ENCODE measurements at places on chromosomes 1 and 21. TPM values are rescaled to one million over a fixed set of nuclear protein-coding genes. Genes with fewer than 3 reads are reported as not detected.

GRCh38 chr1:156480411-156481192, 20.0 kb downstream of the MEF2D start:
- H3K4me3 ChIP-seq = no peak overlapping the region
- H3K4me1 ChIP-seq = peaks cover 48% of the 10 kb centered on the region
- peaks cover 43% of the 10 kb centered on the region for H3K36me3 ChIP-seq
- H3K27me3 ChIP-seq = no peaks in the 10 kb centered on the region
- H3K27ac ChIP-seq = peak overlapping the region; percentile 41

Gene FCGR3A
- 80.7 TPM for total RNA-seq

- H3K27ac ChIP-seq = no peak overlapping the region
- no peak for DNase-seq
- H3K4me3 ChIP-seq = no peak overlapping the region
- H3K4me1 ChIP-seq = peaks cover 35% of the 10 kb centered on the region
- H3K27me3 ChIP-seq = no peaks in the 10 kb centered on the region
These were observed 30.7 kb downstream of the RNF11 start for GRCh38 chr1:51266791-51267190.

Gene C1orf167
- 9.4 TPM for total RNA-seq

Gene NBPF3
- 8.4 TPM for total RNA-seq

DNA sequence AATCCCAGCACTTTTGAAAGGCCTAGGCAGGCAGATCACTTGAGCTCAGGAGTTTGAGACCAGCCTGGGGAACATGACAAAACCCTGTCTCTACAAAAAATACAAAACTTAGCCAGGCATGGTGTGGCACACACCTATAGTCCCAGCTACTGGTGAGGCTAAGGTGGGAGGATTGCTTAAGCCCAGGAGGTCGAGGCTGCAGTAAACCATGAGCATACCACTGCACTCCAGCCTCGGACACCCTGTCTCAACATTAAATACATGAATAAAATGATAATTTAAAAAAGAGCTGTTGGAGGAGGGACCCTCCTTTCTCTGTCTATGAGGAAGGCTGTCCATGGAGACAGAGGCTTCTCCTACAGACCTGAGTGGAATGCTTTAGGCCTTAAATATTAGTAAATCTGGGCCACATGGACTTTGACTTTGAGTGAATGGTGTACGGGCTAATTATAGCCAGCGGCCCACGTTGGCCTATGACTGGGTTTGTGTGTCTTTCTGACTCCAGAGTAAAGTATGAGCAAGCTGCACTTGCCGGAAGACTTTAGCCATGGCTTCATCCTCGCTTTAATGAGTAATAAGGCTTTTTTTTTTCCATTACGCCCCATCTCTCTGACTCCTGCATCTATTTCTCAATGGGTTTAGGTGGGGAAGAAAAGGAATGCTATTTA, 21.3 kb downstream of the RAB3B start:
- DNase-seq = no peak
- no peaks in the 10 kb centered on the region for H3K36me3 ChIP-seq
- no peak overlapping the region for H3K27ac ChIP-seq
- no peaks in the 10 kb centered on the region for H3K4me1 ChIP-seq

GRCh38 chr1:185533596-185533995, 200.6 kb upstream of the HMCN1 start:
- DNase-seq = peak; percentile 26
- H3K27ac ChIP-seq = no peak overlapping the region
- no peaks in the 10 kb centered on the region for H3K27me3 ChIP-seq
- H3K36me3 ChIP-seq = no peaks in the 10 kb centered on the region

Gene KRTAP13-3
- not detected for total RNA-seq

DNA sequence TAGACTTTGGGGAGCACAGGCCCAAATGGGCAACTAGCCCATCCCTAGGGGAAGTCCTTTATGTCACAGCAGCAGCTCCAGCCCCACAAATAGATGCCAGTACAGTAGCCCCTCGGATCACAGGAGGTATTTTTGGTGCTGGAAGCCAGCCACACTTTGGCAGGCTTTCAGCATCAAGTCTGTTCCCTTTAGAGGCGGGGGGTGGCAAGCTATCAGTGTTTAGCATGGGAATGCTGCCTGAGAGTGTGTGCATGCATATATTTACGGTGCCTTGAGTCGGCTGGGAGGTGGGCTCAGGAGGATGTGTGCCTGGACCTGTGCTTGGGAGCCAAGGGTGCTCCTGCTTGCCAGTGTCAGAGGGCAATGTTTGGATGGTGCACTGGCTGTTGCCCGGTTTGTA, 3.5 kb upstream of the PLXNA2 start:
- H3K27me3 ChIP-seq = no peaks in the 10 kb centered on the region
- no peak overlapping the region for H3K4me3 ChIP-seq
- no peaks in the 10 kb centered on the region for H3K36me3 ChIP-seq
- no peak overlapping the region for H3K27ac ChIP-seq

GRCh38 chr1:27365372-27366112, 1.2 kb downstream of the MAP3K6 start:
- H3K36me3 ChIP-seq = peaks cover 52% of the 10 kb centered on the region
- H3K4me1 ChIP-seq = peaks cover 53% of the 10 kb centered on the region
- no peaks in the 10 kb centered on the region for H3K27me3 ChIP-seq
- peak overlapping the region; percentile 97 for H3K27ac ChIP-seq

DNA sequence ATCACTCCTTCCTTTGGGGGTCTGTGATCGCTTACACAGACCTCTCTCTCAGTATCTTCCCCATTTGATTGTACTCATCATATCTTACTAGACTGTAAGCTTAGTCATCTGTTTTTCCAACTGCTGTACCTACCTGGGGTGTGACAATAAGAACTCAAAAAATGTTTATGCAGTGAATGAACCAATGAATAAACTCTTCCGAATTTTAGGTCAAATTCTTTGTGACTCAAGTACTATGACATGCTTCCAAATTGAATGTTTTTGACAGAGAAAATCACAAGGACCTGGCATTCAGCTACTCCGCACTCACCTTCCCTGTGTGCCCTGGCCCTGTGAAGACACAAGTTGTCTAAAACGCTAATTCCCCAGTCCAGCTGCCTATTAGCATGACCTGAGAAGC, 42.1 kb downstream of the TMCO4 start:
- DNase-seq = no peak
- H3K27me3 ChIP-seq = no peaks in the 10 kb centered on the region
- H3K4me3 ChIP-seq = no peak overlapping the region
- peaks cover 17% of the 10 kb centered on the region for H3K36me3 ChIP-seq
- H3K27ac ChIP-seq = no peak overlapping the region
